ENCODE measurements at places on chromosomes 4 and X.

GRCh38 chr4:7616193-7616592 is 181.5 kb upstream of the PSAPL1 start:
- DNase-seq: no peak

GRCh38 chr4:112125416-112125815 is 19.8 kb upstream of the FAM241A start:
- no peak for DNase-seq

DNA sequence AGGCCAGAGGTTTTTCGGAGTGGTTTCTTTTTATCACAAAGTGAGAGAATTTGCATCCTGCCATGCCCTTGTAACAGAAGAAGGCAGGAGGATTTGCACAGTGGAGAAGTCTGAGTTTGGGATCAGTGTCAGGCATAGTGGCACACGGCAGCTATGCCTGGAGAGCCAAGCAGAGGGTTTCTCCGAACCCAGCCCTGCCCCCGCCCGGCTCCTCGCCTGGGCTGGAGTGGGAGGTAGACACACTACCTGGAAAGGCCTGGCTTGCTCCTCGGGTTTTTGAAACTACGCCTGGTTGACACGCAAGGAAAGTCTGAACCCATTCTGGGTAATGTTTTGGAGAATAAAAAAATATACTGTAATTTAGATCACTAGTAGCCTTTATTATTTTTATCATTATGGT is 1653.6 kb upstream of the TENM3 start:
- DNase-seq: no peak

DNA sequence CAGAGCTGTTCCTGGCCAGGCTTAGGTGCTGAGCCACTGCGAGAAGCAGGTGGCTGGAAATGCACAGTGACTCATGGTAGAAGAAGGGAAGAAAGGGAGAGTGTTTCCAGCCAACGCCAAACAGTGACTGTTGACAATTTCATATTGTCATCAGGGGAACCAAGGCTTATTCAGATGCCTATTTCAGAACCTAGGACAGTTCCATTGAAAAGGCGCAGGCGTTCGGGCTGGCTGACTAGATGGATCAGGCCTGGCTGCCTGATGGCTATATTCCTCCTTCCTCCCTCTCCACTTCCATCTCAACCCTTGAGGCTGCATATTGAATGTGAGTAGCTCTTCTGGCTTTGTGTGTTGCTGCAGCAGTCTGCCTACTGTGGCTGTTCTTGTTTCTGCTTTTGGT is 73.0 kb upstream of the FRMPD4 start:
- no peak for DNase-seq

- DNase-seq: no peak
Measured at GRCh38 chr4:5660185-5660584, 48.2 kb downstream of the EVC2 start.

DNA sequence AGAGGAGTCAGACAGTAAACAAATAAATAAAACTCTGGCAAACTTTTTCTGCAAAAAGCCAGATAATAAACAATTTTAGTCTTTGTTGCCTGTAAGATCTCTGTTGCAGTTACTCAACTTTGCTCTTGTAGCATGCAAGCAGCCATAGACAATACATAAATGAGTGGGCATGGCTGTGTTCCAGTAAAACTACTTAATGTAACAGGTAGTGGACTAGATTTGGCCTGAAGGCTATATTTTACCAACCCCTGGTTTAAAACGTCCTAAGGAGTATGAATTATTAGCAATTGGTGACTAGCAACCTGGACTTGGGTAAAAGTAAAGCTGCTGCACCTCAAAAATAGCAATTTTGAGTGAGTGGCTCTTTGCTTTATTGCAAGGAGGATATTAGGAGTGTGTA is 30.9 kb downstream of the SLAIN2 start:
- DNase-seq: no peak

DNA sequence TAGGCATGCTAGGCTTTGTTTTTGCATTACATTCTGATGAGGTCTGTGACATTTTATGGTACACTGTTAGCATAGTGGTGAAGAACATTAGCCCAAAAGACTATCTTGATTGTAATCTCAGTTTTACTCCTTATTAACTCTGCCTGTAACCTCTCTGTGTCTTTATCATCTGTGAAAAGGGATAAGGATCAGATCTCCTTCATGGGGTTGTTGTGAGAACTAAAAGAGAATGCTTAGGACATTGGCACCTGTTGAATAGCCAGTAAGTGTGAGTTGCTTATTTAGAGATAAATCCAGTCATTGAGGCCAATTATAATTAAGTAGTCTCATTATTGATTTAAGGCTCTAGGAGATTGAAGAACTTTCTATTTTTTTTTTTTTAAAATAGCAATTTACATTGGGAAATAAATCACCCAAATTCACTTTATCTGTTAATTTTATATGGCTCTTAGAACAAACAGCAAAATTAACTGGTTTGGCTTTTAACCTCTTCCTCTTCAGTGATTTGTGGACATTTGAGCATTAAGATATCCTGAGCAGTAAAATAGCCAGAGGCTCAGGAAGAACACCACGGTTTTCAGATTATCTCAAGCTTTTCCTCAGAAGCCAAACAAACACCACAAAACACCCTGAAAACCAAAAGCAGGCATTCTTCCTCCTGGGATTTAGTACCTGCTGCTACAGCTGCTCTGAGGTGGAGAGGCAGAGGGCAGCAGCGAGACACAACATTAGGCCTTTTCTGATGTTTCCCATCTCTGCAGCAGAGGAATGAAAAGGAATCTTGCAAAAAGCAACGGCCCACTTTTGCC is 192.9 kb downstream of the ARHGAP10 start:
- DNase-seq: no peak

GRCh38 chrX:41526271-41526670 is 79.1 kb downstream of the NYX start:
- no peak for DNase-seq

- DNase-seq: no peak
Measured at GRCh38 chrX:19347916-19348315, 4.2 kb downstream of the PDHA1 start.

DNA sequence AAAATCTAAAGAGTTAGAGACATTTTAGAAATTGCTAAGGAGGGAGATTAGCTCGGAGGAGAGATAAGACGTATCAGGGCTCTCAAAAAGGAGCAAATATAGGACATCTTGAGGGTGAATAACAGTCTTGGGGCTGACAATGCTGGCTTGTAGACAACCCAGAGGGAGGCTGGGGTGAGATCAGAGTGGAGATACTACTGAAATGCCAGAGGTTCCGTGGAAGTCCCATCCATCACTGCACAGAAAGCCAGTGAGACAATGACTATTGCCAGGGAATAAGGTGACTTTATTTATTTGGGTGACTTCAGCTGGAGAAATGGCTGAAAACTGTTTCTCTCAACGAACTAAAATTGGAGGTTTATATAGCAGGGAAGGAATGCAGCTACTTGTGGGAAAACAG is 838.1 kb upstream of the AGA start:
- no peak for DNase-seq

DNA sequence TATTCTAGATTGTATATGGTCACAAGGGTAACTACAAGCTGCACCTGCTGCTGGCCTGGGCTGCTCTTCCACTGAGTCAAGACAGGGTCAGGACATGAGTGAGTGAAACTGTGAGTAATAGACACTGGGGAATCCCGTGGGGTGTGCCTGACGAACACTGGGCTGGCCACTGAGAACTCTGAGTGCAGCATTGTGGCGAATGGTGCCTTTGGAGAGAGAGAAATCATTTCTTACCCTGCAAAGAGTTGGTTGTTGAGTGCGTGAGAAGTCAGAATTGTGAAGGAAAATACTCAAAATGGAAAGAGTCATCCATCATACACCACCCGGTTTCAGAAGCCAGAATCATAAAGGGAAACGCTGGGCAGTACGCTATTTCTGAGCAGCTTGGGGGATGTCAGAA is 43.1 kb upstream of the LSM6 start:
- no peak for DNase-seq

DNA sequence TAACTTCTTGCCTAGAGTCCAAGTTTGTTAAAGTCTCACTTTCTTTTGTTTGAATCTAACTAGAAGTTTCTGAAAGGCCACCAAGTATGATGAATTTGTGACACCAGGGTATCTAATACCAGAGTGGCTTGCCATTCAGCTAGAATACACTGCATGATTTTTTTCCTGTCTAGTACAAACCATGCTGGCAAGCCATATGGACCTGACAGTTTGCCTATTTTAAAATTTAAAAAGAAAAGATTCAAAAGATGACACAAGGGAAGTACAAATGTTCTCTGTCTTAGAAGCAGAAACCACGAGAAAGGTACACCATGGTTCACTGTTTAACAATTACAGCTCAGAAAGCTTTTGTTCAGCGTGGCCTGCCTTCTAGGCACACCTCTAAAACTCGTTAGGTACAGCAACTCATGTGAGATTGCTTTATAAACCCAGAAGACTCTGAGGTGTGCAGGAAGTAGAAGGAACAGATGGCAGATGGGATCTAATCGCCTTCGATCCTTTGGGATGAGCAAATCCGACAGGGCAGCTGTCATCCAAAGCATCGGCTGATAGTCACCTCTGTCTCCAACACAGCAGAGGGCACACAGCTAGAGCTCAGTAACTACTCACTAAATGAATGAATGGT is 35.4 kb upstream of the CENPU start:
- DNase-seq: no peak

DNA sequence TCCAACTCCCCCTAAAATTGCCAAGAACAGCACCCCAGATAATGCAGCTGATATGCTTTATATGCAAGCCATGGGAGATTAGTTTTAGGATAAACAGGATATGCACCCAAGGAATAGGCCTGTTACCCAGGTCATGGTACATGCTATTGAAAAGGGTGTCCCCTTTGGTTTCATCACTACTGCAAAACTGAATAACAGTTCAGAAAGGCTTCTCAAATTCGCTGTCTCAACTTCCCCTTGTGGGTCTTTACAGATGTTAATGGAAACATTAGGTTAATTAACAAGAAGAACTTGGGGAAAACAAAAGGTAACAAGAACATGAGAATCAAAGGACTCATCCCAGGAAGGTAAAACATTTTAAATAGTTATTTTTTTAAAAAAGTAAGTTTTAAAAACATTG is 318.7 kb downstream of the PRR32 start:
- DNase-seq: no peak

DNA sequence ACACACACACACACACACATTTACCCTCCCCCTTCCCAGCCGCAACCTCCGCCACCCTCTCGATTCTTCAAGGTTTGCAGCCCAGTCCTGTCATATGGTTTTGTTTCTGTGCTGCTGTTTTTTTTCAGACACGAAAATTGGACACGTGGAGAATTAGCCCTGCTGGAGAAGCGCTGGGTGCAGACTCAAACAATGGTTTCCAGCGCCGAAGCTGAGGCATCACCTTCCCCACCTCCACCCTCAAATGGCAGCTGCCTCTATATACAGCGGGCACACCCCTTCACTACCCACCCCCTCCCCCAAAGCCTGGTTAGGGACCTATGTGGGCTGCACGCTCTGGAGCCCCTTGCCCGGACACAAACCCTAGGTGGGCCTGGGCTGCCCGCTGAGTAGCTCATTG is 87.9 kb downstream of the BCOR start:
- DNase-seq: no peak

GRCh38 chr4:78902298-78902697 is 36.9 kb downstream of the PAQR3 start:
- DNase-seq: no peak

GRCh38 chrX:6244666-6245065 is 16.0 kb upstream of the NLGN4X start:
- DNase-seq: no peak

- no peak for DNase-seq
Measured at GRCh38 chrX:9019151-9019550, 14.8 kb downstream of the FAM9B start.

GRCh38 chrX:134935276-134935675 is 55.5 kb upstream of the SMIM10 start:
- DNase-seq: no peak

DNA sequence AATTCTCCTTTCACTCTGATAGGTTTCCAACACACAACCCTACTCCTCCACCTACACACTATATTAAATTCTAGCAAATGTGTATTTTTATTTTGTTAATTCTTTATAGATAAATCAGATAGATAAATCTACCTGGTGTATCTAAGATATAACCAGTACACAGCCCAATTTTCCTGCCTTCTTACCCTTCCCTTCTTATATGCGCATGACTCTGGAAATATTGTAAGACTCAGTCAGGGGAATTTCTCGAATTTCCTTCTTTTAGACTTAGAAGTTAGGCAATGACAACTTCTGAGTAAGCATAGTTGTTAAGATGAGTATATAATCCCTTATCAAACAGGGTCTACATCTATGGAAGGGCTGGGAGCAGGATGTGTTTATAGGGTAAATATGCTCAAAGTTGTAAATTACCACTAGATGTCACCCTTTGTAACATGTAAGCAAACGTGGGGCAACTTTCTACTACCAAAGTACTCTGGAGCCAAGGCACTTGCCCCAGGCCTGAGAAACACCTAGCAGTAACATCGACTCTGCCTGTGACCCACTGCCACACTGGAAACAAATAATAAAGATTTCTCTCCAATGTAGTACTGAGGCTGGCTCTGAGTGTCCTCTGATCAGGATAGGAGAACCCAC is 444.7 kb downstream of the IQCM start:
- no peak for DNase-seq

DNA sequence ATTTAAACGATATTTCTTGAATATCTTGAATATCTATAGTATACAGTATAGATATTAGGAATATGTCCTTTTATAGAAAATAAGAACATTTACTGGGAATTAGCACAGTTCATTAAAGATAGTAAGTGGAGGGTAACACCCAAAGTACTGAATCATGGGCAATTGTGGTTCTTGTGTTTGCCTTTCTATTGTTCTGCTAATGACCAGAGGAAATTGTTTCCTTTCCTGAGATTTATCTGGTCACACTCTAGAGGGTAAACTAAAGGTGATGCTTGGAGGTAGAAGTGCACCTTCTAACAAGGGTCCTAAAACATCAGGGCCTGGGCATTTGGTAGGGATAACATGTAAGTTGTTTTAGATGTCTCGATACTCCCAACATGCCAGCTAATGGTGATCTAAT is 241.3 kb upstream of the SFRP2 start:
- no peak for DNase-seq

DNA sequence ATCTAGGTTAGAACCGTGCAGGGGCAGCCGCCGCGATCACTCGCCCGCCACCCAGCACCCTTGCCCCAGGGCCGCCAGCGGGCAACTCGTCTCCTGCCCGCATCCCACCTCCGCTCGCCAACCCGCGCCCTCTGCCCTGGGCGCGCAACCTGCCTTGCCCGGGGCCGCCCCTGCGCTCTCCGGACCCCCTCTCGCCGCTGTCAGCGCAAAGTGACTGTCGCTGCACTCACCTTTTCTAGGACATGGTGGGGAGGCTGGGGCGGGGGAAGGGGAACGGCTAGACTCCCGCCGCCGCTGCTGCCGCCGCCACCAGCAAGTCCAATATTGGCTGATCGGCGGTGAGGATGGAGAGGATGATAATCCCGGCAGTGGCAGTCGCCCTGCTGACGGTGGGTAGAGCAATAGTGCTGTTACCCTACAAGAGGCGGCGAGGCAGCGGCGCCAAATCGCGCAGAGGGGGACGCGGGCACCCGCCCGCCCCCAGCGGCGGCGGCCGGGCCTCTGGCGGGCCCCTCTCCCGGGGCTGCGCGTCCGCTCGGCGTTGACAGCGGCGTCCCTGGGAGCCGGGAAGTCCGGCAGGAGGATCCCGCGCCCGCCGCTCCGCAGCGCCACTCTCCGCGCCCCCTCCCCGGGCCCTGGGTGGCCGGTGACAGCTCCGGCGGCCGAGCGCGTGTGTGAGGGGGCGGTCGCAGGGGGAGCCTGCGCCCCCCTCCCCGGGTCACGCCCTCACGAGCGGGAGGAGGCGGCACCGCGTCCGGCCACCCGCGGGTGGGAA is 2.3 kb upstream of the NR3C2 start:
- no peak for DNase-seq

- DNase-seq: no peak
Measured at GRCh38 chr4:130814896-130815295, 1718.9 kb downstream of the C4orf33 start.

- no peak for DNase-seq
Measured at GRCh38 chr4:126755506-126755905, 877.3 kb upstream of the INTU start.
